ENCODE measurements at places on chromosomes 1 and 21.

DNA sequence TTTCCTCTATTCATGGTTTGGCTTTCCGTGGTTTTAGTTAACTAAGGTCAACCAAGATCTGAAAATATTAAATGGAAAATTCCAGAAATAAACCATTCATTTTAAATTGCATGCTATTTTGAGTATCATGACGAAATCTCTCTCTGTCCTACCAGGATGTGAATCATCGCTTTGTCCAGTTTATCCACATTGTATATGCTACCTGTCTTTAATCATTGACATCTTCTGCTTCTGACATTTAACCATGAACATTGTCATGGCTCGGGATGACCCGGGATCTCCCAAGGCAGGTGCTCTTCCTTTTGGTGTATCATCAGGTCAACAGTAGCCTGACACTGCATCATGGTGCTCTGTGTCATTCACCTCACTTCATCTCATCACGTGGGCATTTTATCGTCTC is 125.5 kb upstream of the HNRNPU start:
- peak; percentile 59 for DNase-seq

DNA sequence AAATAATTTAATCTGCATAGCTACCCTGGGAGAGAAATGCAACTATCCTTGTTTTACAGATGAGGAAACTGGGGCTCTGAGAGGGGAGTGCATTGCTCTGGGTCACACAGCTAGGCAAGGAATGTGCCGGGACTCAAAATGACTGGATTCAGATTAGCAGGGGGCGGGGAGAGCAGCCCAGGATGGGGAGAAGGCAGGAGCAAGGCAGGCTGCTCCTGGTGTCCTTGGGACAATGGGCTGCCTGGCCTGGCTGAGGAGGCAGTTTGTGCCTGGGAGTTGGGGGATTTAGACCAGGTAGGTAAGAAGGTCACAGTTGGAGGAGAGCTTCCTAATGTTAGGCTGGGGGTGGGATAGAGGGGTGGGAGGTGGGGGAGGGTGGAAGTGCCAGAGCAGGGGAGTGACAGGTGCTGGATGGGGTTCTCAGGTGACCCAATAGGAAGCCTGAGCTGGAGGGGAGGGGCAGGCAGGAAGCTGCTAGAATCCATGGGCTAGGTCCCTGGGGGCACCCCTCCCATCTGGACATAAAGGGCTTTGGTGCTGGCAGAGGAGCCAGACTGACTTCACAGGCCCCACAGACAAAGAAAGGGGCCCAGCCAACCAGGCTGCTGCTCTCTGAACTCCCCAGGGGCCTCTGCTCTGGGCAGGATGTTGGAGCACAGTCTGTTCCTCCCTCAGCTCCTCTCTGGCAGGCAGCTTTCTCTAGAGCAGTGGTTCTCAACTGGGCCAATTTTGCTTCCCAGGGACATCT is 29.0 kb downstream of the TRIM62 start:
- peak; percentile 33 for DNase-seq

DNA sequence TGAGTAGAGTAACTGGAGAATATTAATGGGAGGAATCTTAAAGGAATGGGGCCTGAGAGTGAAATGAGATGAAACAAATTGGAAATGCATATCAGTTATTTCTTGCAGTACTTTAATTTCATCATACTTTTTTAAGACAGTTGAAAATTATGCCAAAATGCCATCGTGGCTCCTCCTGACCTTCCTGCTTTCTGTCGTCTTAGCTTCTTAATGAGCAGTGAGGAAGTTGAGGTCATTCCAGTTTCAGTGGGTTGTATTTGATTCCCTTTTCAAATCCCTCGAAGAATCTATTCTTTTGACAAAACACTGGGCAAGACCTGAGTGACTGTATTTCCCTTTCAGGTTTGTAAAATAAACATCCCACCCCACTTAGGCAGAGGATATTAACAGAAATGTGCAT is 134.9 kb upstream of the MAP1LC3C start:
- no peak for DNase-seq

GRCh38 chr1:15118579-15118978 is 35.0 kb upstream of the TMEM51 start:
- DNase-seq = no peak

DNA sequence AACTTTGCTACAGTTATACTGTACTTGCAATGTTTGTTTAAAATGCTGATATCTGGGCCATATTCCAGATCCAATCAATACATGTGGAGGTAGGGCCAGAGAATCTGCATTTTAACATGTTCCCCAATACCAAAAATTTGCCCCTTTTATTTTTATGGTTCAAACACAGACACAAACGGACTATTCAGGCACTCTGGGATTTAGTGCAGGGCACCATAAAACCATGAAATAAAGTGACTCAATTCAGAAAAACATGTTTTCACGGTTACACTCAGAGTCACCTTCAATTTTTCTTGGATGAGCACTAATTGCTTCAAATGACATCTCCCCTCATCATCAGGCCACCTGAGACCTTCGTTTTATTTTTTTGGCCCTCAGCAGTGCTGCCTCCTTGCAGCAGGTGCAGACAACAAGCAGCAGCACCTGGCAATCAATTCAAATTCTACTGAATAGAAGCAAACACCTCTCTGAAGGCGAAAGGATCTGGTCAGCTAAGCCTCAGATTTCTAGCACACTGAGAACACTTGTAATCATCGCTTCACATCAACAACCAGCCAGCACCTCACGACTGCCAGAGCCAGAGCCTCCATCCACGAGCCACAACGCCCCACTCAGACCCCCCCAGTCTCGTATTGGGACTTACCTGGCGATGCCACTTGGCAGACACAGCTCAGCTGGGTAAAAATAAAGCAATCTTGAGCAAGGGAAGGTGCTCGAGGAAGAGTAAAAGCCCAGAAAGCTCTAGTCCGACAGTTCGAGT is 1.1 kb downstream of the ERO1B start:
- DNase-seq = no peak

DNA sequence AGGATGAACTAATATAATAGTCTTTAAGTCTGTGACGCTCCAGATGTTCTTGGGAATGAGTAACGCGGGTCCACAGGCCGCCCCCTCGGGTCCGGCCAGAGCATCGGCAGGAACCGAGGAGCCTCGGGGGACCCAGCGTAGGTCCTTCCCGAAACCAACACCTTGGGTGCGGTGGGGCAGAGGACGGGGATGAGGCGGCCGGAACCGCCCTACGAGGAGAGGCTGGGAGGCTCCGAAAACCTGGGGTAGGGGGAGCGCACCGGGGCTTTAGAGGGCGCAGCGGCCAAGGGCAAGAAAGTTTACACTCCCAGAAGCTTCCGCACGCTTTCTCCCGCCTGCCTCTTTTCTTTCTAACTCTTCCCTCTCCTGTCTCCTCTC is 7.1 kb downstream of the DMRTA2 start:
- no peak for DNase-seq

DNA sequence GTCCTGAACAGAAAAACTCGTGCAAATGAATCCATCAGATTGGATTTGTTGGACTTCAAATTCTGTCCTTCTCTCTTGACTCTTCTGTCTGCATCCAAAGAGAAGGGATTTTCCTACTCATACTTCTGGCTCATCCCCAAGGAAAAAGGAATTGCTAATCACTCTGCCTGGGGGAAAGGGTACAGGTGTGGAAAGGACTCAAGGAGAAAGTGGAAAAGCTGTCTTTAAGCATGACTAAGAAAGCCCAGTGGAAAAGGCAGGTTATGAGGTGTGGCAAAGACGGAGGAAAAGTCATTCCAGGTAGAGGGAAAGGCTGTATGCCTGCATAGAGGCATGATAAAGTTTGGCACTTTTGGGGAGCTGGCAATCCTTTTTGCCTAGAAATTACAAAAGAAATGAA is 43.4 kb downstream of the PTGS2 start:
- no peak for DNase-seq

GRCh38 chr1:225765982-225766674 is 11.5 kb upstream of the SRP9 start:
- no peak for DNase-seq

DNA sequence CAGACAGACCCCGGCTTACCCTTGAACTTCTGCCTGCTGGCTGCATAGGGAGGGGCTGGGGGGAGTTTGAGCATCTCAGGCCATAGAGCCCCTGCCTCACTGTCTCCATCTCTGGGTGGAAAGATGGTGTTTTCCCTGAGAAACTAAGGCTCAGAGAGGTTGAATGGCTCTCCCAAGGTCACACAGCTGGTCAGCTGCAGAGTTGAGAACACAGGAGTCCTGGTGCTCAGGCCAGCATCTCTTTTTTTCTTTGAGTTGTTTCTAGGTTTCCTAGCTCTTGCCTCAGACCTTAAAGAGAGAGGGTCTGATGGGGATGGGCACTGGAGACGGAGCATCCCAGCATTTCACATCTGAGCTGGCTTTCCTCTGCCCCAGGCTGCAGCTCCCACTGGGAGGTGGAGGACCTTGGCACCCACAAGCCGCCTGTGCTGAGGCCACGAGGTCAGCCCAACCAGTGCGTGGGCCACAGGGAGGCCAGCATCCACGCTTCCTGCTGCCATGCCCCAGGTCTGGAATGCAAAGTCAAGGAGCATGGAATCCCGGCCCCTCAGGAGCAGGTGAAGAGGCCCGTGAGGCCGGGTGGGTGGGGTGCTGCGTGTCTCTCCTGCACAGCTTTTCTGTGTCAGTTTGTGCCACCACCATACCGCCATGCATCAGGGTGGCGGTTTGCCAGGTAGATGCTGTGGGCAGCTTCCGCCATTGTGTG is 21.8 kb downstream of the PCSK9 start:
- no peak for DNase-seq

GRCh38 chr1:9181990-9182783 is 52.4 kb upstream of the H6PD start:
- peak; percentile 72 for DNase-seq

GRCh38 chr1:25474439-25475047 is 43.8 kb downstream of the MACO1 start:
- DNase-seq = no peak

- no peak for DNase-seq
These were observed 21.9 kb upstream of the EPS8L3 start for GRCh38 chr1:109785446-109786111.

GRCh38 chr1:182337736-182338571 is 53.6 kb downstream of the GLUL start:
- no peak for DNase-seq

DNA sequence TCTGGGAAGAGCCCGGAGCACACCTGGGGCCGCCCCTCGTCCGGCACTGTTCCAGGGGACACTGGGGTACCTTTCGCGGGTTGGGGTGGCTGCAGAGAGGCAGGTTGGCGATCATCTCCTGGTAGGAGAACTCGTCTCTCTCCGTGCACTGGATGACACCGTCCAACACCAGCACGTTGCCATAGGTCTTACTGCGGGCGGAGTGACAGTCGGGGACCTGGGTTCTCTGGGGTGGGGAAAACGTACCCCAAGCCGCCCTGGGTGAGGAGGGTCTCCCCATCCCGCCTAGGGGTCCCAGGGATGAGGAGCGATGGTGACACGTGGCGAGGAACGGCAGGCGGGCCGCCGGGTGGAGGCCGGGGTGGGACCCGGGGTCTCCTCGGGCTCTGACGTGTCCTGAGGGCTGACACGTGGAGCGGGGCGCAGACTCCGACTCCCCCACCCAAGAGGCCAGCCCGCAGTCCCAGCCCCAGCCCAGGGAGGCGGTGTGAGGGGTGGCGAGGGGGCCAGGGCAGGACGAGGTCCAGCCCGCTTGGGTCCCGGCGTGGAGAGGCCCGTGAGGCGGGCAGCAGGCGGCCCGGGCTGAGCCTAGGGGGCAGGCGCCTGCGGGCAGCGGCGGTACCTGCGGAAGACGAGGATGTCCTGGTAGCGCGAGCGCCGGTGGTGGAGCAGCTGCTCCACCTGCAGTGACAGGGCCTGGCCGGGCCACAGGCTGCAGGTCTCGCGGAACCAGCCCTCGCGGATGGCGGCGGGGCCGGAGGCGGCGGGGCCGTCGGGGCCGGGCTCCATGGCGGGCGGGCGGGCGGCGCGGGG is 457 bp downstream of the SRM start:
- peak; percentile 54 for DNase-seq

GRCh38 chr1:233615571-233615970 is 1.7 kb downstream of the KCNK1 start:
- no peak for DNase-seq

- peak; percentile 65 for DNase-seq
These were observed 51.0 kb downstream of the SMYD2 start for GRCh38 chr1:214331827-214332423.

DNA sequence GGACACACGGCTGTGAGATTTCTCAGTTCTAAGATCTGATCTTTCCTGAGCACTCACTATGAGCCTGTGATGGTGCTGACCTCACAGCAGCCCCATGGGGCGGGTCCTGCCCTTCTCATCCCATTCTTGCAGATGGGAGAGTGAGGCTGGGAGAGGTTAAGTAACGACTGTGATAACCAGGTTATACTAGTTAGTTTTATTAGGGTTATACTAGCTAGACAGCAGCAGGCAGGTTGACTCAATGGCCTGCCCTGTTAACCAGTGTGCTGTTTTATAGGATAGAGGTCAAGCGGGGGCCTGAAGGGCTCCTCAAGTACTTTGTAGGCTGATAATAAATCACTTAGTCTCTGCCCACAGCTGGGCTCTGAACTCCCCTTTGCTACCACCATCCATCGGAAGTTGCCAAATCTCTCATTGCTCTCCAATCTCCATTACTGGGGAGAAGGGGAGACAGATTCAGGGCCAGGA is 4.8 kb downstream of the CNTN2 start:
- no peak for DNase-seq

- no peak for DNase-seq
These were observed 67.6 kb upstream of the BCL9 start for GRCh38 chr1:147473733-147474049.

DNA sequence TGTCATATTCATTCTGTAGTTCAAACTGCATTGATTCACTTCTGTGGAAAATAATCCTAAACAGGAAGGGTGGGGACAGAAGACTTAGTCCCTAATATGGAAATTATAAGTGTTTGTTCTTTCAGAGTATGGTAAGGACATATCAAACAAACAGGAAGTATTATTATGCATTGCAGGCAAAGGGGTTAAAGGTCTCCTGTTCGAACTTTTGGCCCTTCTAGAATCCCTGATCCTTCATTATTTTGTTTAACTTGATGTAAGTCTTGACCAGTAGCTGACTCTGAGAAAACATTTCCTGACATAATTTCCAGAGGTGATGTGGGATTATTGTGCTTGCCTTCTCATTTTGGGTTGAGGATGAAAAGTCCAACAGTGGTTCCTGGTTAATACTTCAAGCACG is 215.4 kb upstream of the ADGRL2 start:
- no peak for DNase-seq

DNA sequence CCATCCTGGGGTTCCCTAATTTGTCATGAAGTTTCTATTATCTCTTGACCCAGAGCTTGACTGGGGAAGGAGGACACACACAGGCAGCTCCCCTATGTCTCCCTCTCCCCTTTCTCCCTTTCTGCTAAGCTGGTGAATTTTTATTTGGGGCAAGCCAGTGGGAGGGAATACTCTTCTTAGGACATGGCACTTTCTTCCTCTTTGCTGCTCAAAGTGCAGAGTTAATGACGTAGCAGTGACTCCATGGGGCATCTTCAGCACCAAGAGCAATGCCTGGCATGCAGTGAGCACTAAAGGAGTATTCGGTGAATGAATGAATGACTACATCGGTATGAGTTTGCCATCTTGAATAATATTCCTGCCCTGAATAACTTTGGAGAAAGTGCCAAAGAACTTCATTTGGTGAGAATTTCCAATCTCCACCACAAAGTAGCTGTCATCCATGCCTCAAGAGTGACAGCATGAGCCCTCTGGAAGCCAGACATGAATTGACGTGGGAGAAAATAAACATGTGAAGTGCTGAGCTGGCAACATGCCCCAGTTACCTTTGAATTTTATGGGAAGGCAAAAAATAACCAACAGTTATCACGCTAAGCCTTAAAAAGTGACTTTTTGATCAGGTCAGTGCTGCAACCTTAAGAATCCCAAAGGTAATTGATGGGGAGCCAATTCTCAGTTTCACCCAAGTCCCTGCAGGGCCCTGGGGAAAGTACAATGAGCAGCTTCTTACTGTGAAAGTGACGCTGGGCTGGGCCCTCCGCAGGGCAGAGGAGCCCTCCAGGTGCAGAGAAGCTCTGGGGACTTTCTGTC is 22.1 kb upstream of the ATF3 start:
- no peak for DNase-seq

All from GM23248 (cell line).